ENCODE measurements at places on chromosomes 16 and 17.

GRCh38 chr17:75289832-75290337, 652 bp upstream of the SLC25A19 start:
- DNase-seq, result no peak

DNA sequence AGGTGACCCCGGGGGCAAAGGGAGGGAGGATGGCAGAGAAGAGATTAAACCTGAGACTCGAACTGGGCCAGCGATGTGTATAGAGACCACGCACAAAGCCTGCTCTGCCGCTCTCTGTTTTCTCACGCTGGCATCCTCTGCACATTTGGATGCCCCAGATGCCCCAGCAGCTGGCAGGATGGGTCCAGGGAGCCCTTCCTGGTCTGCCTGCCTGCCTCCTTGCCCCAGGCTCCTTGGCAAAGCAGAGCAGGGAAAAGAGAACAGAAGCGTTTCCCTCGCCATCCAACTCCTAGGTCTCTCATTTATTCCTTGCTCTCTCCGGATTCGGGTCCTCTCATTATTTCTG, 5.2 kb upstream of the PIPOX start:
- no peak for DNase-seq

- DNase-seq, result no peak
These were observed 26.9 kb downstream of the NLRC5 start for GRCh38 chr16:57016301-57016700.

DNA sequence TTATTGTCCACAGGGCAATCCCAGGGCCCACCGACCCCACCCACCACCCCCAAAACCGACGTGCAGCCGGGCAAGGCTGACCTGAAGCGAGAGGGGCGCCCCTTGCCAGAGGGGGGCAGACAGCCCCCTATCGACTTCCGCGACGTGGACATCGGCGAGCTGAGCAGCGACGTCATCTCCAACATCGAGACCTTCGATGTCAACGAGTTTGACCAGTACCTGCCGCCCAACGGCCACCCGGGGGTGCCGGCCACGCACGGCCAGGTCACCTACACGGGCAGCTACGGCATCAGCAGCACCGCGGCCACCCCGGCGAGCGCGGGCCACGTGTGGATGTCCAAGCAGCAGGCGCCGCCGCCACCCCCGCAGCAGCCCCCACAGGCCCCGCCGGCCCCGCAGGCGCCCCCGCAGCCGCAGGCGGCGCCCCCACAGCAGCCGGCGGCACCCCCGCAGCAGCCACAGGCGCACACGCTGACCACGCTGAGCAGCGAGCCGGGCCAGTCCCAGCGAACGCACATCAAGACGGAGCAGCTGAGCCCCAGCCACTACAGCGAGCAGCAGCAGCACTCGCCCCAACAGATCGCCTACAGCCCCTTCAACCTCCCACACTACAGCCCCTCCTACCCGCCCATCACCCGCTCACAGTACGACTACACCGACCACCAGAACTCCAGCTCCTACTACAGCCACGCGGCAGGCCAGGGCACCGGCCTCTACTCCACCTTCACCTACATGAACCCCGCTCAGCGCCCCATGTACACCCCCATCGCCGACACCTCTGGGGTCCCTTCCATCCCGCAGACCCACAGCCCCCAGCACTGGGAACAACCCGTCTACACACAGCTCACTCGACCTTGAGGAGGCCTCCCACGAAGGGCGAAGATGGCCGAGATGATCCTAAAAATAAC, 3.0 kb downstream of the SOX9 start:
- DNase-seq, result no peak

GRCh38 chr16:77790009-77790372, 1.6 kb downstream of the VAT1L start:
- no peak for DNase-seq

GRCh38 chr16:56289862-56290261, 98.6 kb downstream of the GNAO1 start:
- DNase-seq, result no peak

DNA sequence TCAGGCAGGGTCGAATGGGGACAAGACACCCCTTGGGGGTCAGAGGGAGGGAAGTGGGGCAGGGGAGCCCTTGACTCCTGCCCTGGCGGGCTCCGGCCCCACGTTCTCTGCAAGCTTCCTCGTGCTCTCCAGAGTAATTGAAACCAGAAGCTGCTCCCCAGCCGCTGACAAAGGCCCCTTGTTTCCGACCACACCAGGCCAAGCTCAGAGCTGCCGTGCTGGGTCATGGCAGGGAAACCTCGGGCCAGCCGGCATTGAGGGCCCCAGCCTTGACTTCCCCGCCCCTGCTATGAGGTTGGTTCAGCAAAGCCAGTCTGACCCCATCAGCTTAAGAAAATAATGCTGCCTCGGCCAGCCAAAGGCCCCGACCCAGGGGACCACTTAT, 43.3 kb downstream of the TIMM22 start:
- no peak for DNase-seq

GRCh38 chr17:43342589-43342890, 56.3 kb upstream of the ARL4D start:
- DNase-seq, result no peak

GRCh38 chr17:58279736-58280479, 827 bp downstream of the MPO start:
- DNase-seq, result no peak

DNA sequence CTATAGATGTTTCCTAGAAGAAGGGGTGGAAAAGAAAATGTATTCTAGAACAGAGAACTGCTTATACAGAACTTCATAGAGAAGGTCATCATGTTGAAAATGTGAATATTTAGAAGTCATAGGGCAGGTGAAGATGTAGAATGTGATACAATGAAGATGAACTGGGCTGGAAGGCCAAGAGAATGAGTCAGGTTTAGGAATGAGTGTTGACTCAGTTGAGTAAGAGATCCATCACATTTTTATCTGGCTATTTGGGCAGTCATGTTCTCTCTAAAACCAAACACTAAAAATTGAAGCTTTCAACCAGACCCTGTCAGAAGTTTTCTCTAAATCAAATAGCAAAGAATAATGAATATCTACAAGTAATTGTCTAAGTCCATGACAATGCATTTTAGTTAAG, 660.5 kb downstream of the KCNJ2 start:
- no peak for DNase-seq

DNA sequence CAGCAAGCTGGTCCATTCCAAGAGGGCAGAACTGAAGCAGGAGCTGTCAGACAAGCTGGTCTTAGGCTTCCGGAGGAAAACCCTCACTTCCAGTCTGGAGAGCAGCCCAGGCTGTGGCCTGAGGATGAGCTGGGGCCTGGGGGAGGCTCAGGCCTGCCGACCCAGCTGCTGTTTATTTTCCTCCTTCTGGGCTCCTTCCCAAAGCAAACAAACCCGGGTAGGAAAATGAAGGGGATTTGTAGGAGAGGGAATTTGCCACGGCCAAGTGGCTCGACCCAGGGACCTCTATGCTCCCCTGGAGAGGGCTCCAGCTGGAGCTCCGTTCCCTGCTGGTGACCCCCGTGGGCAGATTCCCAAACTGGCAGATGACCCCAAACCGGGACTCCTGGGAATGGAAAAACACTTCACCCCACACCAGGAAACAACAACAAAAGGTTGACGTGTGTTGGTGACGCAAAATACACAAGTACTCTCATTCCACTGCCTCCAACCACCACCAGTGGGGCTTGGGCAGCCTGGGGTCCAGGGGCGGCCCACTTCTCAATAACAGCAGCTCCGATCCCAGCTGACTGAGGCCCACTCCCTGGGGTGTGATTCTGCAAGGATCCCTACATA, 8.8 kb downstream of the JUP start:
- no peak for DNase-seq

DNA sequence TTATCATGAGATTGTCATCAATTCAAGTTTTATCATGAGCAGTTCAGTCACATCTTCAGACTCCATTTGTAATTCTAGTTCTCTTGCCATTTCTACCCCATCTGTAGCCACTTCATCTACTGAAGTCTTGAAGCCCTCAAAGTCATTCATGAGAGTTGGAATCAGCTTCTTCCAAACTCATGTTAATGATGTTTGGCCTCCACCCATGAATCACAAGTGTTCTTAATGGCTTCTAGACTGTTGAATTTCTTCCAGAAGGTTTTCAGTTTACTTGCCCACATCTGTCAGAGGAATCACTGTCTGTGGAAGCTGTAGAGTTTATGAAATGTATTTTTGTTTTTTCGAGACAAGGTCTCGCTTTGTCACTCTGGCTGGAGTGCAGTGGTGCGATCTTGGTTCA, 16.0 kb downstream of the NSRP1 start:
- no peak for DNase-seq

DNA sequence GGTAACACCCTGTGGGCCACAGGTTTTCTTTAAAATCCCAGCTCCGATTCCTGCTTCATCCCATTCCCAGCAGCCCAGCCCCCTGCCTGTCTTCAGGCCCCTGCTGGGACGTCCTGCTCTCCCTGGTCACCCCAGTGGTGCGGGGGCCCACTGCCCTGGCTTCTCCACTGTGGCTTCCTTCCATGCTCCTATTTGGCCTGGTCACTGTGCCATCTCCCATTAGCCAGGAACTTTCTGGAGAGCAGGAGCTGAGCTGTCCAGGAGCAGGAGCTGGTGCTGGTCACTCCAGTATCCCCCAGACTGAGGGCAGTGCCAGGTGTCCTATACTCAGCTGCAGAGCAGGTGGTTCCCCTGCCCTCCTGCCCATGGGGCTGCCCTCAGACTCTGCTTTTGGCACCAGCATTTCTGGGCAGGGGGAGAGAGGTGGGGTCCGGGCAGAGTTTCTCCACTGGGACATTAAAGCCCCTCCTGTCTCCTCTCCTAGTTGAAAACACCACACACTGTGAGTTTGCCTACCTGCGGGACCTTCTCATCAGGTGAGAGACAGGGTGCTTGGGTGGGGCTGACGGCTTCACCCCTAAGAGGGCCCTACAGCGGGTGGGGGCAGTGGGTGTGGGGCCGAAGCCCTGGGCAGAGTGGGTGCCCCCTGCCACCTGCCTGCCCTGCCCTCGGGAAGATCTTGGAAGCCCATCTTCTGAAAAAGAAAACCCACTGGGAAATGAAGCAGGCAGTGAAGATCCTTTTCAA, 356.2 kb downstream of the SEC14L1 start:
- no peak for DNase-seq

GRCh38 chr17:42133461-42134041, 10.9 kb downstream of the HSPB9 start:
- DNase-seq, result peak; percentile 76

DNA sequence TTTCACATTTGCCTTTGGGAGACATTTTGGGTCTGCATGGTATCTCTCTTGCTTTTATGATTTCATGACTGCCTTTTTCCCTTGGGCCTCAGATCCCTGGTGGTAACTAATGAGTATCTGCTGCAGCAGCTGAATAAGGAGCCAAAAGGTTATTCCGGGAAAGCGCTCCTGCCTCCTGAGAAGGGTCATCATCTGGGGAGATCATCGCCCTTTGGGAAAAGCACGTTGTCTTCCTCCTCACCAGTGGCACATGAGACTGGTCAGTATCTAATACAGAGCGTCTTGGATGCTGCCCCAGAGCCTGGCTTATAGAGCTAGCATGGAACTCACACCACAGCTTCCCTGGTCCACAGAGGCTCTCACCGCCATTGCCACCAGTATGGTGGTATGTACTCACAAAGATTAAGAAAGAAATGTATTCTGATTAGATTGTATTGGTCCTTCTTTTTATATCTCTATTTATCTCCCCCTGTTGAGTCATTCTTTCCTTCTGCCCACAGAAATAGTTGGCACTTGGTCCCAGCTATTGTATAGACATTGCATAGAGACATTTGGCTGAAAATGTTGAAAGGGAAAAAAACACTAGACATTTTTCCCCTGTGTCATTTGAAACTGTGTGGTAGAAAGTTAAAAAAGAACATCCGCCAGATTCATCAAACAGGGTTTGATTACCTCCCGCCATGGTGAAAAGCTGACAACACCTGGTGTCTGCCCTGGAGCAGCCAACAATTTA, 8.4 kb downstream of the TPPP3 start:
- DNase-seq, result no peak

GRCh38 chr17:47889734-47890529, 6.1 kb upstream of the SP2 start:
- peak; percentile 51 for DNase-seq

DNA sequence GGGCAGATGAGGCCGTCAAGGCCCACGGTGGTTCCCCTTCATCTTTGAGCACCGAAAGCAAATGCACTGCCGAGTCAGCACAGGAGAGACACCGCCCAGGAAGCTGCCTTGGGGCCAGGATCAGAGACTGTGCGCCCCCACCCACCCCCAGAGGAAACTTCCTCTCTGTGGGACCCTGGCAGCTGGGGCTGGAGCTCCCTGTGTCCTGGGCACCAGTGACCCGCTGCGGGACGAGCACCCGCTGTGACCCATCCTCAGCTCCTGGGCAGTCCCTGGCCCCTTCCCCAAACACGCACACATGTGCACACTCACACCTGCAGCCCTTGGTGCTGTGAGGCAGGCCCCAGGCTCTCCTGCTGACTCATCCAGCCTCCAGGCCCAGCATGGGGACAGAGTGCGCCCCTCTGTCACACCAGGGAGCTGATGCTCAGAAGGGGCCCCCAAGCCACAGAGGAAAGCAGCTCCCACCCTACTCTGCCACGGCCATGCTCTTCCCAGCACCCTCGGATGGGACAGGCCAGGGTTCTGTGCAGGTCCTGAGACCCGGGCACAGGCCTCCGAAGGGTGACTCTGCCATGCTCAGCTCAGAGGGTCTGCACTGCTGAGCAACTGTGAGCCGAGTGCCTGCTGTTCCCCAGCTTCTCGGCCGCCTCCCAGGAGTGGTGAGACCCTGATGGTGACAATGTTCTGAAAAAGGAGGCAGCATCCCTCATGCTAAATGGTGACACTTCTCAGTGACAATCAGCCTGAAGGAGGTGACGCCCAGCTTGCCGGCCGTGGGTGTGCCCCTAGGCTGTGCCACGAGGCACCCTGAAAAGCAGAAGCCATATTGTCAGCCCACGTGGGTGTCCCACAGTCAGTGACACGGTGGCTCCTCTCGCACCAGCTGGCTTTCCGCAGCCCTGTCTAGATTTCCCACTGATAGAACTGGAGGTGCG, 3.6 kb downstream of the PIEZO1 start:
- DNase-seq, result no peak

DNA sequence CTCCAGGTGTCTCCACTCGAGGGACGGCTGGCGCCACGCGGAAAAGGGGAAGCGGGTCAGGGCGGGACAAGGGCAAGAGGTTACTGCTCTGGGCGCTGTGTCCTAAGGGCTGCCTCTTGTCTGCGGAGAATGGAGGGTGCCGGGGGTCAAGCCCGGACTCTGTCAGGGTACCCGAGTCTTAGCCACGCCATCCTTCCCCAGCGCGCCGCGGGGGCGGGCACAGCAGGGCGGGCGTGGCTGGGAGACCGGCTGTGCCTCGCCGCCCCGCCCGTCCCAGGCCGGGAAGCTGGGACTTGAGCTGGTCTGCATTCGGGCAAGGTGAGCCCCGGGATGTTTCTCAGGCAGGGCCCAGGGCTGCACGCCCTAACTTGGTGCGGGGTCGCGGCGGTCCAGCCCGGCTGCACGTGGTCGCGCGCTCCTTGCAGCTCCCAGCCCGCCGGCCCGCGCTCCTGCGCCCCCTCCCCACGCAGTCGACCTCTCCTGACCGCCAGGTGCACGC, 6.2 kb upstream of the ACTG1 start:
- peak; percentile 23 for DNase-seq

DNA sequence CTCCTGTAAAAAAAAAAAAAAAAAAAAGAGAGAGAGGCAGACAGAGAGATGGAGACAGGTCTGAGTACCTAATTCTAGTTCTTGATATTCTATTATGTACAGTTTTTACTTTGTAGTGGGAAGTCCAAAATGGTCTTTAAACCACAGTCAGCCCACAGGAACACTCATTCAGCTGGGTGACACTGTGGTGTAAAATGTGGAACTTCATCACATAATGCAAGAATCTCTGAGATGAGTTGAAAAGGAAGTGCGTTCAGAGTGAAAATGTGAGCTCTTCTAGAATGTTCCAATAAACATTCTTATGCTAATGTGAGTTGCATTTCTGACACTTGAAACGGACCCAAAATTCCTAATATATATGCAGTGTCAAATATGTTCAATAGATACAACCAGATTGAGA, 972.1 kb downstream of the CDH11 start:
- no peak for DNase-seq

- no peak for DNase-seq
These were observed 35.2 kb upstream of the GOSR2 start for GRCh38 chr17:46887717-46888116.

Measured in NCI-H187 (cell line).